Ureter (tissue), 1 donor: ENCODE measurements at places on chromosomes 2 and 18.

- no peak for DNase-seq
Observed at GRCh38 chr18:28960146-28960545, 783.2 kb upstream of the CDH2 start.

DNA sequence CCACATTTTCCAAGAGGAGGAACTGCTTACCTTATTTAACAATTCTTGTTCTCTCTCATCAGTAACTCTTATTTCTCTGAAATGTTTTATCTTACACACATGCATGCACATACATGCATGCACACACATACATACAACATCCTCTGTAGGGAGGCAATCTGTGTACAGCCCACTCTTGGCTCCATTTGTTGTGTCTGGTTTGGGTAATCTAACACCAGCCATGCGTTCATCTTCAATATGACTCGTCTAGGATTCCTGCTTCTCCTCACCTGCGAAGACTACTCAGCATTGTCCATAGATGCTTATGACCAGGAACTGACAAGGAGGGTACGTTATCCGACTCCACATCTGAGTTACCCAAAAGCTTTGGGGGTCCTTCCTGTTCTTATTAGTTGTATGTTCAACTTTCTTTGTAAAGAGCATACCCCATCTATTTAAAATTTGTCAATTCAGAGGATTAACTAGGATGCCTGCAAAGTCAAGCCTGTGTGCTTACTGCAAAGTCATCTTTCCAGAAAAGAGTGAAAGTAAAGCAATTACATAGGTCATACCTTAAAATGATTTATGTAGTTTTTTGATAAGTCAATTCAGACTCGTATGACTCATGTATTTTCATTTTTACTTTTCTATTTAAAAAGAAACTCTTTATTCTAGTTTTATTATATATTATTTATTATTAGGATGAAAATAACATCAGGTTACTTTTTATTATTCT is 18.2 kb downstream of the LYPD6B start:
- no peak for DNase-seq

- peak; percentile 65 for DNase-seq
Observed at GRCh38 chr2:129812071-129812470, 167.4 kb upstream of the RAB6C start.

- DNase-seq, result no peak
Observed at GRCh38 chr2:77005522-77005921, 516.7 kb downstream of the LRRTM4 start.

GRCh38 chr18:26416652-26417150 is 131.7 kb downstream of the KCTD1 start:
- no peak for DNase-seq

- no peak for DNase-seq
Observed at GRCh38 chr2:36854241-36854640, 112.1 kb downstream of the STRN start.

GRCh38 chr18:24659827-24660720 is 199.6 kb downstream of the HRH4 start:
- no peak for DNase-seq

- DNase-seq, result no peak
Observed at GRCh38 chr2:200051611-200051945, 96.2 kb downstream of the MAIP1 start.

DNA sequence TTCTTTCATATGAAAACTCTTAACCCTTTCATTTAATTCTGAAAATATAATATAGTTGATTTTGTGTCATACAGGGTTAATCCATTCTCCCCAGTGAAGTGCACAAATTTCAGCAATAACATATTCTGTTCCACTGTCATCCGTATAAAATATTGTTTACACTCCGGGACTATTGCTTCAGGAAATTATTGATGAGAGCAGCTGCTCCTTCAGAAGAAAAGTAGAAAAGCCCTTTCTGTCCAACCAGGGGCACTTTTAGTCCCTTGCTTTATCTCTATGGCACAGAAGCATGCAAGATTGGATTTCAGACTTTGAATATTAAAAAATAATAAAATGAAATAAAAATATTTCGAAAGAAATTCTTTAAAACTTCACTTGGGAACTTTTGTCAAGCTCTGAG is 535.7 kb upstream of the SLC39A10 start:
- no peak for DNase-seq

- DNase-seq, result no peak
Observed at GRCh38 chr2:180412219-180412618, 405.1 kb upstream of the CWC22 start.

GRCh38 chr2:239166201-239166834 is 234.5 kb downstream of the HDAC4 start:
- DNase-seq, result no peak

- no peak for DNase-seq
Observed at GRCh38 chr2:125274718-125275117, 1249.6 kb downstream of the CNTNAP5 start.

DNA sequence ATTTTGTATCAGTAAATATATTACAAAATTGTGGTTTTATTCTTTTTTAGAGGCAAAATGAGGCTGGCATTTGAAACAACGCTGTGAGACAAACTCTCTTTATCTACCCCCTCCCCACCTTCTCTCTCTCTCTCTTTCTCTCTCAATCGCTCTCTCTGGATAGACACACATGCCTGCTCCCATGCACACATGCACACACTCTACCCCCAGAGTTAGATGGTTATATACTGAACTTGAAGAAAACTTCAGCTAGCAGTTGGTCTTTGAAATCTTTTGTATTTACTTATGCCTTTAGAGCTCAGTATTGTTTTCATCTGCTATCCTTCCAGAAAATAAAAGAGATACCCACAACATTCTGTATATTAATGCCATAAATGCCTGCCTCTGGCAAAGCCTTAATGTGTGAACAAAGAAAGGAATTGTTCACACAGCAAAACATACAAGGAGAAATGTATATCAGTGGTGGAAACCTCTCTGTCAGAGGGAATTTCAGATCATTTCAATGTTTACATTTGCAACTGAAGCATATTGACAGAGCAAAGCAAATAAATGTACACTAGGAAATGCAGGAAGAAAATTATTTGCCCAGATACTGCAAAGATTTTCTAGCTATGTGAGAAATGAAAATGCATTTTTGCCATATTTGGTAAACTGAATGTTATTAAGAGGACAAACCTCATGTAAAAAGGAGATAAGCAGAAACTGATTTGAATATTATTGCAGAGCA is 217.0 kb upstream of the UBE2E3 start:
- no peak for DNase-seq

DNA sequence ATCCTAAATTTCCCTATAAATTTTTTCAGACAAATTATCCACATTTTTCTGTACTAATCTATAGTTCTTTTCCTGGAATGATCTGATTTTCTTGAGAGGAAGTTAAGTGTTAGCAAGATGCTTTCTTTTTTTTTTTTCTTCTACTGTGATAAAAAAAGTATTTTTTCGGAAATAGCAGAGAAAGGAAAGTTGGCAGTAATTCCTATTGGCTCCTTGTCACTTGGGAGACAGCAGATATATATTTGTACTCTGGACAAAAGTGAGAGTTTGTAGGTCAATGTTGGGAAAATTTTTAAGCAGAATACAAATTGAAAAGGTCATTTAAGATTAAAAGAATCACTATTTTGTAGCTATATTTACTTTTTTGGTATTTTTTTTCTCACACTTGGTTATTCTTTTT is 635.7 kb upstream of the NRXN1 start:
- no peak for DNase-seq

DNA sequence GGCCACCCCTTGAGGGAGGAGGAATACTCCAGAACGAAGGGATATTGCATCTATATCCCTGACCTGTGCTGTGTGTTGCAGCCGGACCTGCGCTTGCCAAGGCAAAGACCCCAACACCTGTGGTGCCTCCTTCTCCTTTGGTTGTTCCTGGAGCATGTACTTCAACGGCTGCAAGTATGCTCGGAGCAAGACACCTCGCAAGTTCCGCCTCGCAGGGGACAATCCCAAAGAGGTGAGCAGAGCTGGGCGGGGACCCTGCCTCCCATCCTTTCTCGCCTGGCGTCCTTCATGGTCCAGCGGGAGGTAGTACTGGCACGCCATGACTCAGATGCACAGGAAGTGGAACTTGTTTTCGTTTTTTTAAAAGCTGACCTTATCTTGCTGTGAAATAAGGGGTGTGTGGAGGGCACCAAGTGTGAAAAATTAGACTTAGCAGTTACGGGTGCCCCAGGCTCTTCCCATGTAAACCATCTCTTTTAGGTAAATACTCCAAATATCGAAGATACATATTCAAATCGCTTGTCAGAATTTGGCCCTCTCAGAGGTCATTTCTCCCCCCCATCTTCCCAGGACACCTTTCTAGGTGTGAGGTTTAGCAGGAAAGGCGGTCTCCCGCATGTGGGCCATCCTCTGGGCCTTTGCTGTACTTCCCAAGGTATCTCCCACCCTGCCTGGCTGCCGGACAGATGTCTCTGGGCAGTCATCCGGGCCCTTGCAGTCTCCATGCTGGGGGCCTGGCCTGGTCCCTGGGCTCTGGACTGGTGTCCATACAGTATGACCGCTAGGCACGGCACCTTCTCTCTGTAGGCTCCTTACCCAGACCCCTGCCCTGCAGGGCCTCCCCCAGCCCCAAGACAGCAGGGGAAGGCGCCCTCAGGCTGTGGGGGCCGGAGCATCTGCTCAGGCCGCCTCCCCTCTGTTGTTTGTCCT is 57.6 kb downstream of the BOLA3 start:
- no peak for DNase-seq

- no peak for DNase-seq
Observed at GRCh38 chr2:239397931-239398471, 2.8 kb downstream of the HDAC4 start.

- DNase-seq, result no peak
Observed at GRCh38 chr18:3919396-3920061, 469.6 kb downstream of the TGIF1 start.

- peak; percentile 89 for DNase-seq
Observed at GRCh38 chr2:208025037-208025813, at the start of gene PLEKHM3. PLEKHM3 (minus strand) TSS chr2:208025527; CDS start chr2:208001639, 23,888 bp downstream.

DNA sequence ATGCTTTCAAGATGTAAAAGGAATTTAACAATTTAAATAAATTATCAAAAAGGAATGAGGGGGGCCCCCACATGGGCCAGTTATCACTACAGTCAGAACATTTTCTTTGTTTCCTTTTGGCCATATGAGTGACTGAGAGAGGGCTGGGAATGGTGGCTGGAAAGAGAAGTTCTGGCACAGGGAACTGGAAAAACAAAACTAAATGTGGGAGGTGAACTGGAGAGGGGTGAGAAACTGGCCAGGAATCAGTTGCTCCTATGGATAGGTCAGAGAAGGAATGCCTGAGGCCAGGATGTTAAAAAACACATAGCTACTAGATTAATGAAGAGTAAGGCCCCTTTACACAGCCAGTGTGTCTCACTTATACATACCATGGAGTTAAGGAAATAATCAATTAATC is 121.0 kb downstream of the RBMS1 start:
- no peak for DNase-seq

DNA sequence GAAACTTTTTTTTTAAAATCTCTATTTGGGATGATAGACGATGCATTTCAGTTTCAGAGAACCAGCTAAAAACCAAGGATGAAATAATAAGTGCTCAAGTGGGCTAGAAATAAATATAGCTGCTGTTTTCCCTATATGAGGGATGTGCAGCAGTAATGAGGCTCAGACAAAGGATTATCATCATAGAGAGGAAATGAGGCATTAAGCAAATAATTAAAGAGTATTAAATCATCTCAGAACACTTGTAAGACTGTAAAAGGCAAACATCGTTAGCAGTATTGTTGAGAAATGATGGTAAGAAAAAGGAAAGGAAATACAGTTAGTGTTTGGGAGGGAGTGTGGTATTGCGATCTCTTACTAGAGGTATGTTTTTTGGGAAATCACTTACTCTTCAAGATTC is 233.5 kb downstream of the TGIF1 start:
- DNase-seq, result no peak

GRCh38 chr18:57586251-57587049 is at the start of gene FECH:
FECH (minus strand) TSS chr18:57586702; CDS start chr18:57586620, 82 bp downstream.
- peak; percentile 78 for DNase-seq

GRCh38 chr2:140604788-140605187 is 1526.0 kb downstream of the LRP1B start:
- DNase-seq, result no peak

DNA sequence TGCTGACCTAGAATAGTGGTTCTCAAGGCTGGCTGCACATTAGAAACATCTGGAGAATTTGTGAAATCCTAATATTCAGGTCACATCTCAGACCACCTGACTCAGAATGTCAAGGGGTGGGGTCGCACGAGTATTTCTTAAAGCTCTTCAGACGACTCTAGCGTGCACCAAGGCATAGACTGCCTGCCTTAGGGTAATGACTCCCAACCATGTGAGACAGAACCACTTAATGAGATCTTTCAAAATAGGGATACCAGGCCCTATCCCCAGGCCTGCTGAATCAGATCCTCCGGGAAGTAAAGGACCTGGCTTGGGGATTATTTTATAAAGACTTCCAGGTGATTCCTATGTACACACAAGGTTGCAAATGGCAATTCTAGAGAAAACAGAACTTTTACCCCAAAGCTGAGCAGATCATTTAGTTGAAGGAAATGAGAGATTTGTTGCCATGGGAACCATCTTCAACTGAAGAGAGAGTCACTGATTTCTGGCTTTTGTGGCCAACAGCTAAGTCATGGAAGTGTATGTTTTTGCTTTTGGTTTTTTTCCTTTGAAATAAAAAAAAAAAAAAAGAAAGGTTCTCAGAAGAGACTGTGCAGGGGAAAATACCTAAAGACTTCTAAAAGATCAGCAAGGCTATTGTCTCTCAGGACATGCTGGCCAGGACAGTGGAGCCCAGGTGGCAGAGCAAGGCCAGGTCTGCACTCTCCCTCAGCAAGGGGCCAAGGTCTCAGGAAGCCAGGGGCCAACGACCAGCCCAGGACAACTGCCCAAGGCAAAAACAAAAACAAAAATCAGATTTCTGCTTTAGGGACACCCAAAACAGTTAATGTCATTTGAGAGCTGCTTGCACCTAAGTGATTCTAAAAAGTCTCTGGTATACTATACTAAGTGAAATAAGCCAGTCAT is 15.3 kb upstream of the LOXHD1 start:
- DNase-seq, result no peak

GRCh38 chr18:74529378-74529777 is 4.9 kb upstream of the CNDP1 start:
- DNase-seq, result no peak

- peak; percentile 89 for DNase-seq
Observed at GRCh38 chr2:29921560-29921915, at the start of gene ALK. ALK (minus strand) TSS chr2:29921586; CDS start chr2:29920659, 927 bp downstream.

GRCh38 chr2:229099231-229099630 is 171.9 kb downstream of the PID1 start:
- no peak for DNase-seq

GRCh38 chr2:110674620-110675555 is 3.0 kb downstream of the BUB1 start:
- DNase-seq, result no peak

GRCh38 chr2:74149247-74149525 is 1.5 kb upstream of the BOLA3 start:
- DNase-seq, result no peak

GRCh38 chr18:31244771-31245394 is 73.1 kb upstream of the DSG1 start:
- DNase-seq, result no peak

- DNase-seq, result no peak
Observed at GRCh38 chr2:203340791-203341487, 12.7 kb downstream of the ABI2 start.

DNA sequence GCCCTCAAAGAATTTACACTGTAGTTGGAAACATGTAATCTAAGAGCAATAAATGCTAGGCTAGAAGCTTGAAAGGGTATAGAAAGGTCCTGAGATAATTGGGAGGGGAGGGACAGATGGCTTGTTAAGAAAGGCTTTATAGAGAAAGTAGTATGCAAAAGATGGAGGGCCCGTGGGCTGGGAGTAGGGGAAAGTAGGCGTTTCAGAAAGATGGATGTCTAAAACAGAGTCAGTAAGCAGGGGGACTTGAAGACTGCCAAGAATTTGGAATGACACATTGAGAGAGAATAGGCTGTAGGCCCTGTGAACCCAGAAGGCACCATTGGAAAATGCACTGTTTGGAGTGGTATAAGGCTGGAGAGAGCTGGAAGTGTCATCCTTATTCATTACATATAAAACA is 822 bp downstream of the PSMG2 start:
- DNase-seq, result no peak
